ENCODE measurements at places on chromosomes 11 and 22.

DNA sequence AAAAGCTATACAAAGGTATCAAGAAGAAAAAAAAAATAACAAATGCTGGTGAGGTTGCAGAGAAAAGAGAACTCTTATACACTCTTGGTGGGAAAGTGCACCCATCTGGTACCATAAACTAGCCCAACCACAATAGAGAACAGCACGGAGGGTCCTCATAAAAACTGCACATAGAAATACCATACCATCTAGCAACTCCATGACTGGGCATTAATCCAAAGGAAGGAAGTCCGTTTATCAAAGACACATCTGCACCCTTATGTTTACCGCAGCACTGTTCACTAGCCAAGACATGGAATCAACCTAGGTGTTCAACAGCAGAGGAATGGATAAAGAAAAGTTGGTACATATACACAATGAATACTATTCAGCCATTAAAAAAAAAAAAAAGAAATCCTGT, 10.8 kb upstream of the CLDN5 start:
- no peak for DNase-seq

DNA sequence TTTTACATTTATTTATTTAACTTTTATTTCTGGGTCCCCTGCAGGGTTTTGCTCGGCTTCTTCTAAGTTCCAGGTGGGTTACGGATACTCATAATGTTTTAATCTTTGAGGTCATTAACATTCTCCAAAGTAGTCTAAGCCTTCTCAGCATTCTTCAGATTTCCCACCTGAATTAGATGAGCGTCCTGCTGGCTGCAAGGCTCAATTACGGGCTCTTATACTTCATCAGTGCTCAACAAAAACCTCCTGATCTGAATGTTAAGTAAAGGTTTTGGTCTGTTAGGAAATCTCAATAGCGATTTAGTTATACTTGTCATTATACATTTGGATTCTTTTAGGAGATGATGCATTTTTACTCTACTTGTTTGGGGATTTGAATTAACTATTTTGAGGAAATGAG, 27.3 kb upstream of the NFRKB start:
- DNase-seq = no peak

GRCh38 chr11:69774354-69775162, 583 bp downstream of the FGF4 start:
- no peak for DNase-seq

- no peak for DNase-seq
Measured at GRCh38 chr11:90661233-90661632, 438.4 kb upstream of the CHORDC1 start.

- no peak for DNase-seq
Measured at GRCh38 chr11:135046986-135047385, 634.9 kb upstream of the B3GAT1 start.

- no peak for DNase-seq
Measured at GRCh38 chr11:119795690-119796089, 66.7 kb upstream of the NECTIN1 start.

GRCh38 chr11:107675902-107676301, 36.0 kb downstream of the SLN start:
- no peak for DNase-seq

GRCh38 chr11:57713835-57714234, 1.4 kb downstream of the TMX2 start:
- no peak for DNase-seq

- no peak for DNase-seq
Measured at GRCh38 chr11:59770319-59770718, 15.1 kb downstream of the STX3 start.

GRCh38 chr11:60777572-60777971, 7.6 kb upstream of the MS4A10 start:
- peak; percentile 49 for DNase-seq

DNA sequence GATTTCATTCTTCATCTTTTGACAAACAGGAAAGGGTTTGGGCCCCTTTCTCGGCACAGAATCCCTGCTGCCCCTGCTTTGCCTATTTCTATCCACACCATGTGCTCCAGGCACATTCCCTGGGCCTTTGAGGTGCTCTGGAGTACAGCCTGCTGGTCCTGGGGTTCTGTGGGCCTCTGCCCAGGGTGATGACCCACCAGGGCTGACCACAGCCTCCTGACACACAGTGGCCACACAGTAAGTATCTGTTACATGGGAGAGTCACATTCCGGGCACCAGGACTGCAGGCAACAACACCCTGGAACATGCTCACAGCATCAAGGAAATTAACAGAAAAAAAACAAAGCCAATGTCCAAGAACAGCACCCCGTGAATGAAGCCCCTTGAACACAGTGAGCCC, 39.1 kb downstream of the SCUBE2 start:
- DNase-seq = no peak

GRCh38 chr11:112503410-112503809, 242.8 kb upstream of the PLET1 start:
- no peak for DNase-seq

DNA sequence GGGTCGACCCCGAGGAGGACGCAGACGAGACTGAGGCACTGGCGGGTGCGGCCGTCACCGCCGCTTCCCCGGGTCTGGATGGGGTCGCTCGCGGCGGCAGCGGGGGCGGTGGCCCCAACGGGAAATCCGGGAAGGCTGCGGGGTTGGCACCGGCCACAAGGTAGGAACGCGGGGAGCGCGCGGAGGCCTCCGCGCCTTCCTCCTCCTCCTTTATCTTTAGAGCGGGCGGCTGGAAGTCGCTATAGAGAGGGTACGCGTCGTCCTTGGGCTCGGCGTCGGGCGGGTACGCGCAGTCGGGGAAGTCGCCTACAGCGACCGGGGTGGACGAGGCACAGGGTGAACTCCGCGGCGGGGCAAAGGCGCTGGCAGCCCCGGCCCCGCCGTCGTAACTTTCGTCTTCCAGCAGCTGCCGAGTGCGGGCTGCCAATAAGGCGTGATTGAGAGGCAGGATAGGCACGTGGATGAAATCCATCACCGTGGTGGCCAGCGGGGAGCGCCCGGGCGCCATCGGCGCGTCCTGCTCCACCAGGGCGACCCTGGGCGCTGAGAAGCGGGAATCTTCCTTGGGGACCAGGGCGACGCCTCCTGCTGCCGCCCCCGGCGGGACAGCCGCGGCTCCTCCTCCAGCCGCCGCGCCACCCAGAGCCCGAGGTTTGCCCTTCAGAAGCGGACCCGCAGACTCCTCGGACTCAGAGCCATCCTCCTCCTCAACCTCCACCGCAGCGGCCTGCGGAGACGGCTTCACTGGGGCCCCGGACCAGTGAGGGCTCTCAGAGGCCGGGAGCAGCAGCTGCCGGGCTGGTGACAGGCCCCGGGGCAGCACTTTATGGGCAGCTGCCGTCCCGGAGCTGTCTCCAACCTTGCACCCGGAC, 1.7 kb downstream of the PGR start:
- peak; percentile 22 for DNase-seq

DNA sequence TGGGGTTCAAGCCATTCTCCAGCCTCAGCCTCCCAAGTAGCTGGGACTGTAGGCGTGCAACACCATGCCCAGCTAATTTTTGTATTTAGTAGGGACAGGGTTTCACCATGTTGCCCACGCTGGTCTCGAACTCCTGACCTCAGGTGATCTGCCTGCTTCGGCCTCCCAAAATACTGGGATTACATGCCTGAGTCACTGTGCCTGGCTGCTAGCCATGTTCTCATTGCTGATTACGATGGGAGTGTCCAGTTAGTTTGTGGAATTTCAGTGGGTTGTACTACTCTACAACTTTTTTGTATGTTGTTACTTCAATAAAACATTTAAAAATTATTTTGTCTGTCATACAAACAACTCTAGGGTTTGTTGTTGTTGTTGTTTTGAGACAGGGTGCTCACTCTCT, 4.8 kb upstream of the VPS11 start:
- DNase-seq = no peak
